ENCODE measurements at places on chromosomes 7 and 10. TPM values are rescaled to one million over a fixed set of nuclear protein-coding genes. Genes with fewer than 3 reads are reported as not detected.

The AKR1C4 gene
- total RNA-seq = 0.13 TPM

The TRIM50 gene
- total RNA-seq = not detected

The AEBP1 gene
- total RNA-seq = 9.1 TPM

The TAS2R41 gene
- not detected for total RNA-seq

The PIK3AP1 gene
- total RNA-seq = under 0.01 TPM

Data from dermis microvascular lymphatic vessel endothelial cell (primary cell).